Ecto neural progenitor cell (in vitro differentiated cells): ENCODE measurements at places on chromosomes 6 and 20.
A peak's percentile ranks its signal among the peaks of the same experiment; 100 is the strongest.

DNA sequence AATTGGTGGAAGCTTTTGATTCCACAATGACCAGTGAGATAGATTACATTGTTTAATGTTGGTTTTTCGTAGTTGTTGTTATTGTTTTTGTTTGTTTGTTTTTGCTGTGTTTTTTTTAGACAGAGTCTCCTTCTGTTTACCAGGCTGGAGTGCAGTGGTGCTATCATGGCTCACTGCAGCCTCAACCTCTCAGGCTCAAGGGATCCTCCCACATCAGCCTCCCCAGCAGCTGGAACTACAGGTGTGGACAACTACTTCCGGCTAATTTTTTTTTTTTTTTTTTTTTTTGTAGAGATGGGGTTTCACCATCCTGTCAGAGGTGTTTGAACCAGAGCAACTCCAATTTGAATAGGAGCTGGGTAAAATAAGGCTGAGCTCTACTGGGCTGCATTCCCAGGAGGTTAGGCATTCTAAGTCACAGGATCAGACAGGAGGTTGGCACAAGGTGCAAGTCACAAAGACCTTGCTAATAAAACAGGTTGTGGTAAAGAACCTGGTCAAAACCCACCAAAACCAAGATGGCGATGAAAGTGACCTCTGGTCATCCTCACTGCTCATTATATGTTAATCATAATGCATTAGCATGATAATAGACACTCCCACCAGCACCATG is 10.9 kb upstream of the AKAP12 start:
- no peak for DNase-seq

GRCh38 chr6:72175916-72176315 is 289.6 kb downstream of the RIMS1 start:
- no peak for DNase-seq

GRCh38 chr6:104921896-104922295 is 35.0 kb upstream of the LIN28B start:
- DNase-seq = no peak

DNA sequence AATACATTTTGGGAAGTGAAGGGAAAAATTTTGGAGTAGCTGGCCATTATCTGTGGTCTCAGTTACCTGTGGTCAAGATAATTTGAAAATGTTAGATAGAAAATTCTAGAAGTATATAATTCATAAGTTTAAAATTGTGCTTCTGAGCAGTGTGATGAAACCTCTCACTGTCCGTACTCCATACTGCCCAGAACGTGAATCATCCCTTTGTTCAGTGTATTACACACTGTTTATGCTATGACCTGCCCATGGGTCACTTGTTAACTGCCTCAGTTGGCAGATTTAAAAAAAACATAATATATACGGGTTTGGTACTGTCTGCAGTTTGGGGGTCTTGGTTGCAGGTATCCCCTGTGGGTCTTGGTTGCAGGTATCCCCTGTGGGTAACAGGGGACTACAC is 4.1 kb upstream of the CALHM5 start:
- no peak for DNase-seq

DNA sequence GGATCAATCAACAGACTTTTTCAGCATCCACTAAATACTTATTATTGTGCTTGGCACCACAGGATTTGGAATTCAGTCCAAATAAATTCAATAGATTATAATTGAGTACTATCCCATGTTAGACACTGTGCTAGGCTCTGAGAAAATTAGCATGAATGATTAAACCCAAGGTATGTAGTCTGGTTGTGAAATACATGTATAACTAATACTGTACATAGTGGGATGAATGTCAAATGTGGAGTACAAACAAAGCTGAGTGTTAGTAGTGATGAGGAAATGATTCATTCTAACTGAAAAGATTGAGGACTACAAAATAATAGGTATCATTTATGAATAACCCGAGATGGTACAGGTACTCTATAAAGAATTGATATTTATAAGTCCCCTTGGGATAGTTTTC is 111.9 kb upstream of the FLRT3 start:
- no peak for DNase-seq

GRCh38 chr20:45268531-45268930 is 14.2 kb upstream of the SLPI start:
- peak; percentile 12 for DNase-seq

DNA sequence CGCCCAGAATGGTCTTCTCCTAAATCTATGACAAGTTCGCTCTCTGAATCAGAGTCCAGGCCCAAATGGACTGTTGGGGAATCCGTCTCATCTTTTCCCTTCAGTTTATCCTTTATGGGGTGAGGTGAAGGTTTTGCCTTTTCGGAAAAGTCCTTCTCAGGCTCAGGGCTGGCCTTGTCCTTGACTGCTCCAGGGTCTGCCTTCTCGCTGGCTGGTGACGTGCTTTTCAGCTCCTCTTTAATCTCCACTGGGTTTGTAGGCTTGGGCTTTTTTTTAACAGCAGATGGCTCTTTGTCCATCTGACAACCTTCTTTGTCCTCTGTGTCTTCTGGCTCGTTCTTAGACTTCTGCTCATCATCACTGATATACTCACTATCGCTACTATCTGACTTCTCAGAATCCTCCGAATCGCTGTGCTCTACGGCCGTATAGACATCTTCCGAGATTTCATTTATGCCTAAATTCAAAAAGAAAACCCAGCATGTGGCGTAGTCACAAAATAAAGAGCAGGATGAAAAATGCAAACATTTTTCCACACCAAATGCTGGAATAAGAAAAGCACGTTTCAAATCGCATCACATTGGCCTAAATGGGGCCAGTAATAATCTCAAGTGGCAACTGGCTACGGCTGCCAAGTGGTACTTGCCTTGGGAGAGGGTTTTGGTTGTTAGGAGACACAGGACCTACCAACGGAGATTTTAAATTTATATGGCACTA is 110.3 kb downstream of the ZMYND8 start:
- no peak for DNase-seq

DNA sequence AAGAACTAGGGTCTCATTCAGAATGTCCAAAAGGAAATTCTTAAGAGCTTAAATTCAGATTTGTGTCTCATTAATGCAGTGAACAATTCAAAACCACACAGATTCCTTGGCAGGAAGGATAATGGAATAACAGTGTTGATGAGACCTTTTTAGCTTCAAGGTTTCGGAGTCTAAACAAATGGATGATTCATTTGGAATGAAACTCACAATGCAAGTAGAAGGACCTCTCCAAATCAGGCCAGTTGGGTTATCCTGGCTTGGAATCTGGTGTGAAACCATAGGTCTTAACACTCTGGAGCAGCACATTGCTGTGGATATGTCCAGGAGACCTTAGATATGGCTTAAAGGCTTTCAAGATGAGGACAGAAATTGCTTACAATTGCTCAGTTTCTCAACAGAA is 44.9 kb downstream of the KCTD20 start:
- DNase-seq = no peak

DNA sequence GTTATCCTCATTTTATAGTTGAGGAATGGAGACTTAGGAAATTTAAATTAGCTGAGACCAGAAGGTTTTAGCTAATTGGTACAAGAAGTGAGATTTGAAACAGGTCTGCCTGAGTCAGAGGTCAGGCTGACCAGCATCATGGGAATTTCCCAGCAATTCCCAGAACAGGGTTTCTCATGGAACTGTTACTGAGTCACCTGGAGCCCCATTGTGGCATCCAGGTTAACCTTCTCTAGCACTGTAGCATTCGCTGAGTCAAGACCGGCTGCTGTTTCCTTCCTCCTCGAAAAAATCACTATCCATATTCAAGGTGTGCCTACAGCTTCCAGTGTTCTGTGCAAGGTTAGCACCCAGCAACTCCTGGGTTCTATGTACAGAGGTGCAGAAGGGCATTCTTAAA is 238.0 kb upstream of the MAN1A1 start:
- DNase-seq = no peak

DNA sequence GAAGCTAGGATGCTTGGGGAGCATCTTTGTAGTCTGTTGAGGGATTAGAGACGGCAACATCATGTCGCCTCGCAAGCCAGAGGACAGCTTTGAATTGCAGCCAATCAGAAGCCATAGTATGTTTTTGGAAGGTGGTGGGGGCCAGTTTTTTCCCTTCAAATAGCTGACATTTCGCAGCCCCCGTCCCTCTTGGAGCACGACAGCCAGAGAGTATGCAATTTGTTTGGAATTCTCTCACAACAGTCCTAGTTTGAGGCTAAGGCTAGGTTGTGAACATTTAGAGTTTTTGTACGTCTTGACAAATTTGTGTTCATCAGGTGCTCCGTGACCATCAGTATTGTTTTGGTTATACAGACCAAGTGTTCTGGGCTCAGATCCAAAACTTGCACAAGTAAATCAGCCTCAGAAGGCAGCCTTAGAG is 83.3 kb downstream of the PLCB1 start:
- peak; percentile 50 for DNase-seq

GRCh38 chr6:8944548-8944947 is 509.2 kb upstream of the SLC35B3 start:
- DNase-seq = no peak

- DNase-seq = no peak
Measured at GRCh38 chr20:35595456-35595855, 20.2 kb upstream of the SPAG4 start.

DNA sequence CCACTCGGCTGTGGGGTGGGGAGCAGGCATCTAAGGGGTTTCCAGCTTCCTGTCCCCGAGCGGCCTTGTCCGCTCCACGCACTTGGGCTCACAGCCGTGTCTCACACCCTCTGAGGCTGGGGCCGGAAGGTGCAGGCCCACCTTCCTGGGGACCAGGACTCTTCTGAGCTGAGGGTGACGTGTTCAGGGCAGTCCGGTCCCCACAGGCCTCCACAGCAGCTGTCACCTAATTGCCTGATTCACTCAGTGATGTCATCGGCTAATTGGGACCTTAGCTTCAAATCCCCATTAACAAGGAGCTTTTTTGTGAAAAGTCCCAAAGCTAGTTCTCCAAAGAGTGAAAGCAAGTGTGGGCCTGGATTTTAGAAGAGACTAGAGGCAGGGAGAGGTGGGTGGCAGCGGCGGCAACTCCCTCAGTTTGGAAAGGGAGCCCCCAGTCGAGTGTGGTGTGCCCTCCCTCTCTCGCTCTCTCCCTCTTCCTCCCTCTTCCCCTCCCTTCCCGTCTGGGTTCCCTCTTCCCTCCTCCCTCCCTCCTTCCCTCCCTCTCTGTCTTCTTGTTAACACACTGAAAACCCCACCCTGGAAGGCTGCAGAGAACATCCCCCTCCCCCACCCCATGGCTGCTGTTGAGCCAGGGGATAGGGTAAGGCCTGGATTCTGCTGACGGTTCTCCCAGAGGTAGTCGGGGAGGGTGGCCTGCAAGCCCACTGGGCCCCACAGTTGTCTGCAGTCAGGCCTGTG is 39.0 kb downstream of the MYT1 start:
- DNase-seq = no peak
